ENCODE measurements at places on chromosomes 4 and X.

DNA sequence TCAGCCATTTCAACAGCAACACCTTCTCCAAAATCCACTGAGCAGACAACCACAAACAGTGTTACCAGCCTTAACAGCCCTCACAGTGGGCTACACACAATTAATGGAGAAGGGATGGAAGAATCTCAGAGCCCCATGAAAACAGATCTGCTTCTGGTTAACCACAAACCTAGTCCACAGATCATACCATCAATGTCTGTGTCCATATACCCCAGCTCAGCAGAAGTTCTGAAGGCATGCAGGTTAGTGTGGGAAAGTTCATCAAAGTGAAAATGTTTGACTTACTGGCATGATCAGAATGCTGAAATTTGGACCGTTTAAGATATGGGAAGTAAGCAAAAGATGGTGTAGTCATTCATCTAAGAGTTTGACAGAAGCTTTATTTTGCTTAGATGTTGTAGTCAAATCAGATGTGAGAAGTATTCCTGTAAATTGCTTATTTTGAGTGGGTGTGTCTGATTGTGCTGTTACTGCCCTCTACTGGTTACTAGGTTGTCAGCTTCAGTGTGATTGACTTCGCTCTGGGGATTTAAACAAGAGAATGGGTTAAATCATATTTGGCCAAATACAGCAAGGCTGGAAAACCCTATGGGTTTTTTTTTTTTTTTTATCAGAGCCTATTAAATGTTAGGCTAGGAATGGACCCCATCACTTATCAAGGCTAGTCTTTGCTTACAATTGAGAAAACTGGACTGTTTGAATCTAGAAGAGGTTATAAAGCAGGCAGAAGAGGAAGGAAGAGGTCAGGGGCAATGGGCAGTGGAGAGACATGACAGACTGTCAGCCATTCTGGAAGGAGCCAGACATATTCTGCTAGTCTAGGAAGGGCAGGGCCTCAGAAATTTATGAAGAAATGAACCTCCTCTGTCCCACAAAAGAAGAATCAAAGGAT lies 130.3 kb downstream of the DIPK2B start:
- DNase-seq: no peak

GRCh38 chr4:56245547-56246232 lies 141.6 kb downstream of the AASDH start:
- DNase-seq: no peak

- DNase-seq: no peak
Observed at GRCh38 chr4:76381986-76382385, 39.0 kb downstream of the CCDC158 start.

GRCh38 chr4:71287305-71287704 lies 51.5 kb upstream of the SLC4A4 start:
- no peak for DNase-seq

- DNase-seq: no peak
Observed at GRCh38 chr4:72344418-72344817, 224.6 kb downstream of the ADAMTS3 start.

DNA sequence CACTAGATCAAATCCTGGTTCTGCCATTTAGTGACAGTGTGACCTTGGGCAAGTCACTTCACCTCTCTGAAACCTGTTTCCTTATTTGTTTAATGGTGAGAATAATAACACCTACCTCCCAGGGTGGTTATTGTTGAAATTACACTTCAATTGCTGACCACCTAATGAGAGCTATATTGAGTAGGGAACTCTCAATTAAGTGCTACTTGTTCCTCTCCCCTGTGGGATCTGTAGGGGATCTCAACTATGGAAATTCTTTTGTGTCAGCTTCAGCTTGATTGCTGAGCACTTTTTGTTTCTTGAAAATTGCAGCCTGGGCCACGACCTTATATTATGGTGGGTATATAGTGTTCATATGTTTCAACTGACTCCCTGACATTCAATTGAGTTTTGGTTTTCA lies 102.1 kb downstream of the SHROOM4 start:
- no peak for DNase-seq

DNA sequence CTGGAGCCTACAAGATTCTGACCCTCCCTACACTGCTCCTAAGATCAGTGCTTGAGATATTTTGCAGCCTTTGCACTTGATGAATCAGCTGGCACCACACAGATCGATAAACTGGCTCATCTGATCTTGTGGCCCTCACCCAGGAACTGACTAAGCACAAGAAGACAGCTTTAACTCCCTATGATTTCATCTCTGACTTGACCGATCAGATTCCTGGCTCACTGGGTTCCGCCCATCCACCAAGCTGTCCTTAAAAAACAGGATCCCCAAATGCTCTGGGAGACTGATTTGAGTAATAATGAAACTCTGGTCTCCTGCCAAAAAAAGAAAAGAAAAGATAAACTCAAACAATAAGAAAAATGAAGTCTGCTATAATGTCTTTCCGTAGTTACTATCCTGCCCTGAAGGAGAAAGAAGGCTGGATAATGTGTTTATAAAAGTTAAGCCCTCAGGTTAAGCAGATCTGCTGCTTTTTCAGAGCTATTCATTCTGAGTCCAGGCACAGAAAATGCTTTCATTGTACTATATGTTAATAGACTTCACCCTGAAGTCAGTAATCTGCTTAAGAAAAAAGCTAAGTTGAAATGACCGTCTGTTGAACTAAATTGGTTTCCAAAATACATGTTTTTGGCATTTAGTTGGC lies 795.2 kb downstream of the TRIML1 start:
- DNase-seq: no peak

DNA sequence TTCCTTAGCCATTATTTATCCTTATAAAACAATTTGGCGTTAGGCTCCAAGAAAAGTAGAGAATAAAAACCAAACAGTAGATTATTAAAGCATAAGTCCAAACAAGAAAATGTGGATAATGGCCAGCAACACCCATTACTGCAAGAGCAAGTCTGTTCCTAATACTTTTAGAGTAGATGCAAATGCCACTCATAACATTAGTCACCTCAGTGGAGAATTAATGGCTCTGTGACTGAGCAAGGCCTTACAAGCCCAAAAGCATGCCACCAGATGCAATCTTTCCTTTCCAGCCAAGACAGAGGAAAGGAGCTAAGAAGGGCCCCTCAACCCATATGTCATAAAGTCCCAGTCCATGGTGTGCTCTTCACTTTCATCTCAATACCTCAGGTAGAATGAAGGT lies 373.8 kb downstream of the OPHN1 start:
- DNase-seq: no peak

DNA sequence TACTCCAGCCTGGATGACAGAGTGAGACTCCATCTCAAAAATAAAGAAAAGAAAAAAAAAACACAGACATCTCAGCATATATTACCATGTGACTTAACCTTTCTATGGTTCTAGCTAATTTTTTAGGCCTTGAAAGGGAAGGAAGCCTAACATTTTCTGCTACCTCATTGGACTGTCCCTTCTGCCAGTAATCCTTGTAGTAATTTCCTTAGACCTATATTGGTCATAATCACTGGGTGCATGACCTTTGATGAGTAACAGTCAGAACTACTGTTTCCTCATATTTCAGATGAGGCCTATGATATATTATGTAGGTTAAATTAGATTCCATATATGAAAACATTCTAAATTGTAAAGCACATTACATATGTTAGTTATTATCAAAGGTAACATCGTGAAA lies 9.6 kb downstream of the XIAP start:
- DNase-seq: no peak

- no peak for DNase-seq
Observed at GRCh38 chr4:836750-837301, 10.9 kb upstream of the CPLX1 start.

- no peak for DNase-seq
Observed at GRCh38 chrX:70592091-70592490, 147.5 kb downstream of the DLG3 start.

DNA sequence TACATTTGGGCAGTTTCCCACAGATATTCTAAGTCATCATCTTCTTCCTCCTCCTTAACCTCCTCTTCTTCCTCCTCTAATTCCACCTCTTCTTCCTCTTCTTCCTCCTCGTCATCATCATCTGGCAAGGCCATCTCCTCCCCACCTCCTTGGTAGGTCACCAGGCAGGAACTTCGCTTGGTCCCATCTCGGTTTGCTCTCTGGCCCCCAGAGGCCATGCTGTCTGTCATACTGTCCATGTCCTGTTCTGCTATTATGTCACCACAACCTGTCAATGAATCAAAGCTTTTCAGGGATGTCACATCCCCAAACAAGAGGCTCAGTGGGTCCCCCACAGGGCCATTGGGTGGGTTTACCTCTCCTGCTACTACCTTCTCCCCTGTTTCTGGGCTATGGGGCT lies 13.5 kb downstream of the AMER1 start:
- DNase-seq: no peak

GRCh38 chr4:6258741-6259140 lies 10.9 kb upstream of the WFS1 start:
- DNase-seq: no peak

DNA sequence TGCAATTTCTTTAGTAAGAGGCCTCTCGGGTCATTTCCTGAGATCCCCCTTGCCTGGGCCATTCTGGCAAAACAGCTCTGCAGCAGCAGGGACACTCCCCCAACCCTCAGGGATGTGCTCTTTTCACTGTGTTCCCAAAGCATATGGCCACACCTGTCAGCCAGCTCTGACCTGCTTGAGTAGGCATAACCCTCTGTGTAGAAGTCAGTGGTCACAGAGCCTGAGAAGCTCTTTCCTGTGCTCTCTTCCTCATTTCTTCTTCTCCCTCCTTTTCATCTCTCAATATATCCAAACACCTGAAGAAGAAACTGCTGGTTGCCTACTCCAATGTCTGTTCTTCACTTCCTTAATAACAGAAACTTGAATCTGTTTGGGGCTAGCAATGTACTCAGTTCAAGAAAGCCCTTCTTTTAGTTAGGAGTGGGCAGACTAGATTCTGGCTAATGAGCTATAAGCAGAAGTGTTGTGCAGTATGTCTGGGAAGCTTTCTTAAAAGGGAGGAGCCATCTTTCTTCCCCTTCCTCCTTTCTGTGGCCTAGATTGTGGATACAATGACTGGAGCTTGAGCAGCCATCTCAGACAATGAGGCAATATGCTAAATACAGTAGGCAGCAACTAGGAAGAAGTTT lies 73.3 kb downstream of the PRPS1 start:
- no peak for DNase-seq

DNA sequence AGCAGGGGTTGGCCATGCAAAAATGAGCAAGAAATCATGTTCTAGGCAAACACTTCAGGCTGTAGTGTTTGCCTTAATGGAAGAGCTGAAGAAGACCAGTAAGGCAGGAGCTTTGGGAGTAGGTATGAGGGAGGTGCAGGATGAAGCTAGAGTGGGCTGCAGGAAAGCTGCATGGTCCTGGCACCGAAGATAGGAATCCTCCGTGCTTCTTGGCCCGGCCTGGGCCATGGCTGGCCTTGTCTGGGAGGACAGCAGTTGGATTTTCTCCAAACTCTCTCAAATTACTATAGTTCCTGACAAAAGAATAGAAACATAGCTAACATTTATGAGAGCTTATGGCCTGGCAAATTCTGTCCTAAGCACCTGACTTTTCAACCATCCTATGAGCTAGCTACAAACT lies 116.5 kb downstream of the UCHL1 start:
- no peak for DNase-seq

DNA sequence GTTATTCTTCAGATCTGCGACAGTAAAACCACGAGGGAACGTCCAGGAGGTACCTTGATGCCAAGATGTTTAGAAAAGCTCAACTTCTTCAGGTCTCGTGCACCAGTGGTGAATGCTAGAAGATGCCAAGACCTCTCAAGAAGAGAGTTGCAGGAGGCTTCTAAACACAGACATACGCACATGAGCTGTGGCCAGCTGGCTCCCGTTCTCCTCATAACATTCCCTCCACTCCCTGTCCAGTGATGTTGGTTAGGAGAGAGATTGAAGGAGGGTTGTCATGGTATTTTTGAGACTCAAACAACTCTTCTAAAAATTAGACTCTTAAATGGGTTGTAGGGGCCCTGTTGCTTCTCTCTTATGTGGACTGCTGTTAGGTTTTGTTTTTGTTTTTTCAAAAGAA lies 184.3 kb downstream of the QDPR start:
- no peak for DNase-seq

DNA sequence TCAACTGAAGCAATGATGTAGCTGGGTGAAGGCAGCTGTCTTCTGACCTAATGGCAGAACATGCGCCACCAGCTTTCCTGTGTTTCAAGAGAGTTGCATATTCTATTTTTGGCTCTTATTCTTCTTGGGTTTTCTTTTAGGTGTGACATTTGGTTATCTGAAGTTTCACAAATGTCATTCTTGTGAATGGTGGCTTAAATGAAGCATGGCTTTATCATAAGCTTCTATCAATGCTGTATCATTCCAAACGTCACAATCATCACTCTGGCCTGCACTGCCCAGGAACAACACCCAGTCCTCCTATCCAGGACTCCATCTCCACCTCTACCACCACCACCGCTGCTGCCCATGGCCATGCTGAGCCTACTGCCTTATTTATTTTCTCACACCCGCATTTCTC lies 69.7 kb upstream of the WWC2 start:
- DNase-seq: no peak

GRCh38 chrX:18591834-18592233 lies 80.1 kb downstream of the RS1 start:
- DNase-seq: no peak

GRCh38 chrX:24002792-24003191 lies 24.2 kb downstream of the KLHL15 start:
- no peak for DNase-seq

DNA sequence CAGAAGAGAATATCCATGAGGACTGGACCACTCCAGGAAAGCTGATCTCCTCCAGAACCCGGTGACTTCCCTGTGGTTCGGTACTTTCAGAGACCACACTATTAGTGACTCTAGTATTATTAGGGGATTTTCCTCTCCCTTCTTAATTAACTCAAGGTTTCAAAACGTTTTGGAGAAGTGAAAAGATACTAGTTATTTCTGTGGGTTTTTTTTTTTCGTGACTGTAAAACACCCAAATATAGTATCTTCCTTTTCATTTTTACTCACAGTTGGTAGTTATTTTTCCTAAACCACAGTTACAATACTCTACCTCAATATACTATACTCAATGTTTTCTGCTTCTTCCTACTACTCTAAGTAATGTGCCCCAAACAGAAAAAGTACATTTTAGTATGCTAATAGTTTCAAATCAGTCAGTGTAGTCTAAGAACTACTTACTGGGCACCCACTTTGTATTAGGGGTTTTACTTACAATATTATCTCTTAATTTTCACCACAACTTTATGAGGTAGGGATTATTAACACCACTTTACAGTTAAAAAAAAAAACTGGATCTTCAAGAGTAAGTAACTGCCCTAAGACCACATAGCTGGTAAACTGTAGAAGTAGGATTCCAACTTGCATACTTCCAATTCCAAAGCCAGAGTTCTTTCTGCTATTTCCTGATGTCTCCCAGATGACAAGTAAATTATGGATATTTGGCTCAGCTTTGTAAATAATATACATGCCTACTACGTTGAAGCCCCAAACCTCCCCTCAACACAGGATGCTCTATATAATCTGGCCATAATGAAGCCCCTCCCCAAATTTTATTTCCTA lies 45.0 kb downstream of the SLC9A7 start:
- no peak for DNase-seq

DNA sequence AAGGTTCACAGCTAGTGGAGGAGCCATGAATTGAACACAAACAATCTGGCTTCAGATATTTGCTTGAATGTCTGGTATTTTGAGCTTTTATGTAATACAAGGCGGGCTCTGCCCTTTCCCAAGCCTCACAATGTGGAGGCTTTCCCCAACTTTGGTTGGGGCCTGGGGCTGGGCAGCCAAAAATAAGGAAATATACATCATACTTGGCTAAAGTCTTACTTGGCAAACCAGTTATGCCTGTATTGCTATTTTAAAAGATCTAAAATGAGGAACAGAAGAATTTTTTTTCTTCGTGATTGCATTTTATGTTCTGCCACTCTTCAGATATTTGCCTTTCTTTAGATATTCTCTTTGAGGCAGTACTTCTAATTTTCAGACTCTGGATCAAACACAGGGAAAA lies 26.1 kb downstream of the ARFIP1 start:
- no peak for DNase-seq
